Activated T-cell treated with anti-CD3 and anti-CD28 coated beads for 1 hour (primary cell): ENCODE measurements at places on chromosomes 16 and 17.

DNA sequence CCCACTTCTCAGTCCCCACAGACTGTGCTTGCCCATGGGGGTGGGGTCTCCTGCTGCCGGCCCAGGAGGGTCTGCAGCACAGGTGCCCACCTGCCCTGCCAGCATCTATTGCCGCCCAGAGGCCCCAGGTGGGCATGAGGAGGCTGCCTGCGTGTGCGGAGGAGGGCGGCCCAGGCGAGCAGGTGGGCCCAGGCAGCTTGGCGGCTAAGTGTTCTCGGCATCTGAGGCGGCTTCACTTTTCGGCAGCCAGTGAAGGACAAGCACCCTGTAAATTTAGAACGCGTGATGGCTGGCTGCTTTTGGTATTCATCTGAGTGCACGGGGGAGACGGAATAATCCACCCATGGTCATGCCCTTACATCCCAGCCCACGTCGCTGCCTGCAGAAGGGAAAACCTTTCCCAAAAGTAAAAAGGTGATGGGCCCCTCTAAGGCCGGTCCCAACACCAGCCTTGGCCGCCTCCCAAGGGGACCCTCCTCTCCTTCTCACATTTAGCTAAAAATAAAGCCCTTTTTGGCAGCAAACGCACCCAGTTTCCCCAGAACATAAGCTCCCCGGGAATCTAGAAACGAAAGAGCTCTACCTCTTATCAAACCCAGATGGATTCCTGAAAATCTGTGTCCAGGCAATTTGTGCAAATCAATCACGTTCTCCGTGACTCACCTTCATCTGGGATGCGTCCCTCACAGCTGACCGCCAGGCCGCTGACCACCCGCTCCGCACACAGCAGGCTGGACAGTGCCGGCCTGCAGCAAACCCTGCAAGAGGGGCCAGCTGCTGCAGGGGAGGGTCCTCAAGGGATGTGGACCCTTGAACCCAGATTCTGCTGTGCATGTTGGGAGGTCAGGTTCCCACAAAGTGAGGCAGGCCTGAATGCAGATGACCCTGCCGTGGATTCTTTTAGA lies 79.4 kb downstream of the RBFOX3 start:
- DNase-seq: no peak

GRCh38 chr16:80231888-80232287 lies 308.9 kb upstream of the DYNLRB2 start:
- DNase-seq: no peak

GRCh38 chr17:67434061-67434525 lies 57.0 kb downstream of the PITPNC1 start:
- no peak for DNase-seq

DNA sequence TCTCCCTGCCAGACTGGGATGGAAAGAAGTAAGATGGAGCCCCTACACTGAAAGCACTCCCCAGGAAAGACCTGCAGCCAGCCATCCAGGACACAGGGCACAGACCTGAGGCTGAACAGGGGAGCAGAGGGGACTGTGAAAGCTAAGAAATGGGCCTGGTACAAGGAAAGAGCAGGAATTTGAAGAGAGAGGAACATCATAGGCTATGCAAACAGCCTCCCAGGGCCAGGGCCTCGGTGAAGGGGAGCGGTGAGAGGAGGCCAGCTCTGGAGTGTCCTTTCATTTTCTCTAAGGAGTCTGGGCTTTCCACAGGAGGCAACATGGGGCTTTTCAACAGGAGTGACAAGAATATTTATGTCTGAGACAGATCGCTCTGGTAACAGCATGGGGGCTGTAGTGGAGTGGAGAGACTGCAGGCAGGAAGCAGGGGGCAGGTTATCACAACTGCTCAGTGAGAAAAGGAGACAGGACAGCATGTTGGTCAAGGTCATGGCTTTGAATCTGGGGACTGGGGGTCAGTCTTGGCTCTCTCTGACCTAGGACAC lies 50.1 kb downstream of the TOM1L2 start:
- DNase-seq: no peak

GRCh38 chr16:66081775-66082366 lies 284.6 kb upstream of the CDH5 start:
- no peak for DNase-seq

DNA sequence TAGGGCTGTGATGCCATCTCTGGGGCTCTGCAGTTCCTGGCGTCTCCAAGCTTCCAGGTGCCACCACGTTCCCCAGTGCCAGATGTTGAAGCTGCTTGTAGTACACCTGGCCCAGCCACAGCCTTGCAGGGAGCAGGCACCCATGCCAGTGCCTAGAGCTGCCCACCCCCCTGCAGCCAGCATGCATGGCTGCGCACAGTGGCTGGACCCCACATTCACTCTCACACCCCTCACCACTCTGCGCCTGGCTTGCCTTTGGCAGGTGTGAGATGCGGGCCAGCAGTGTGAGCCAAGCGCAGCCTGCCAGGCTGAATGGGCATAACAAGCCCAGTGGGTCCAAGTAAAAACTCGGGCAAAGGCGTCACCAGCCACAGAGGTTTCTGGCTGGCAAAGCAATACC lies 75.4 kb upstream of the CHMP6 start:
- DNase-seq: no peak

GRCh38 chr17:17900615-17901520 lies 64.1 kb upstream of the SREBF1 start:
- no peak for DNase-seq

GRCh38 chr17:8542599-8543502 lies 87.7 kb downstream of the MYH10 start:
- DNase-seq: no peak

DNA sequence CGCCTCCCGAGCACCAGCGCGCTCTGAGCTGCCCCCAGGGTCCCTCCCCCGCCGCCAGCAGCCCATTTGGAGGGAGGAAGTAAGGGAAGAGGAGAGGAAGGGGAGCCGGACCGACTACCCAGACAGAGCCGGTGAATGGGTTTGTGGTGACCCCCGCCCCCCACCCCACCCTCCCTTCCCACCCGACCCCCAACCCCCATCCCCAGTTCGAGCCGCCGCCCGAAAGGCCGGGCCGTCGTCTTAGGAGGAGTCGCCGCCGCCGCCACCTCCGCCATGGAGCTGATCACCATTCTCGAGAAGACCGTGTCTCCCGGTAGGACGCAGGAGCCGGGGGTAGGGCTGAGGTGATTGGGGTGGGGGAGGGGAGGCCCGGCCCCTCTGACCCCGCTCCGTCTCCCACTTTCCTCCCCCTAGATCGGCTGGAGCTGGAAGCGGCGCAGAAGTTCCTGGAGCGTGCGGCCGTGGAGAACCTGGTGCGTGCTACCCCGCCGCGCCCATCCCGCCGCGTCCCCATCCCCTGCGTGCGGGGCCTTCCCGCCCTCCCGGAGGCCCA lies 329 bp downstream of the KPNB1 start:
- DNase-seq: peak; percentile 33

DNA sequence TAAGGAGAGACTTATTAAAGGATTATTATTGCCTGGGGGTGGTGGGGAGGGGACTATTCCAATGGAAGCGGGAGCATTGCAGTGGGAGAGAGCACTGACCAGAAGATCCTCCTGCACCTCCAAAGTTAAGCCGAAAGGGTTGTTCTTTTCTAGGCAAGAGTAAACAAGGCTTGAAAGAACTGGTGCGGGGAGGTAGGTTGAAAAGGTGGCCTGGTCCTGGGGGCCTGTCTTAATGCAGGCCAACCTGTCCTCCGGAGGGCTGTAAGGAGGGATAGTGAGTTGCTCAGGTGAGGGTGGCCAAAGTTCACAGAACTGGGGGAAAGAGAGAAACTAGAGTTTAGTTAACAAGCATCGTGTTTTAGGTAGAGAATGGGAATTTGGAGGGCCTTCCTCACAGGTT lies 65.3 kb downstream of the RAB11FIP4 start:
- DNase-seq: no peak

DNA sequence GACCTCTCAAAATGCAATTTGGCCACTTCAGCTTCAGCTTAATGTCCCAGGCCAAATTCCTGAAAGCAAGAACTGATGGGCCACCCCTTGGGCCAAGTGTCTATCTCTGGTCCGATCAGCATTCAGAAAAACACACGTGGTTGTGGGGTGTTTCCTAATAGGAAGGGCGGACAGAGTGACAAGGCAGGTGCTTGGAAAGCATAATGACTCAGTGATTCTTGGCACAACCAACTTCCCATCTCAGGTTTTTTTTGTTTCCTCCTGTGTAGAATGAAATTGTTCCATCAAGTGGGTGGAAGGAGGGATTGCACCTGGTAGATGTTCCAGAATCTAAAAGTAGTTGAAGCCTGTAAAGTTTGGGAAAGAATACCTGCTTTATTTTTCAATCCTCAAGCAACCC lies 155.6 kb downstream of the HS3ST2 start:
- DNase-seq: no peak

GRCh38 chr16:13333336-13333735 lies 431.9 kb downstream of the SHISA9 start:
- no peak for DNase-seq

DNA sequence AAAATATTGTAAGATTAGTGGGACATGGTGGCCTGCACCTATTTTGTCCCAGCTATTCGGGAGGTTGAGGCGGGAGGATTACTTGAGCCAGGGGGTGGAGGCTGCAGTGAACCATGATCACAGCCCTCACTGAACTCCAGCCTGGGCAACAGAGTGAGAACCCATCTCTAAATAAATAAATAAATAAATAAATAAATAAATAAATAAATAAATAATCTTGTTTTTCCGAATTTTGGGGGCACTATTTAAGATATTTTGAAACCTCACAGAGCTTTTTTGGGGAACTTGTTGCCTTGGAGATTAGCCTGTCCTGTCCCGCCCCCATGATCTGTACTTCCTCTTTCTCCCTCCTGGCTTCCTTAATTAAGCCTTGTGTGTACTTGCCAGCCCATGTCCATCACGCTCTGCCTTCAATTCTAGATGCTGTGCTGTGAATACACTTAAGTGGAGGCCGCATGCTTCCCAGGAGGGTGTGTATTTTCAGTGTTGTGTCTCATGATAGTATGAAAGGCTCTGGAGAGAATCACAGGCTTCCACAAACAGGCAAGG lies 4.4 kb downstream of the LGALS9 start:
- no peak for DNase-seq

- DNase-seq: no peak
These were observed 102.3 kb downstream of the XYLT1 start for GRCh38 chr16:17368446-17368845.

GRCh38 chr17:16916557-16916920 lies 55.4 kb downstream of the TNFRSF13B start:
- DNase-seq: no peak
